ENCODE measurements at places on chromosomes 11 and 22. TPM values are rescaled to one million over a fixed set of nuclear protein-coding genes. Genes with fewer than 3 reads are reported as not detected.

DNA sequence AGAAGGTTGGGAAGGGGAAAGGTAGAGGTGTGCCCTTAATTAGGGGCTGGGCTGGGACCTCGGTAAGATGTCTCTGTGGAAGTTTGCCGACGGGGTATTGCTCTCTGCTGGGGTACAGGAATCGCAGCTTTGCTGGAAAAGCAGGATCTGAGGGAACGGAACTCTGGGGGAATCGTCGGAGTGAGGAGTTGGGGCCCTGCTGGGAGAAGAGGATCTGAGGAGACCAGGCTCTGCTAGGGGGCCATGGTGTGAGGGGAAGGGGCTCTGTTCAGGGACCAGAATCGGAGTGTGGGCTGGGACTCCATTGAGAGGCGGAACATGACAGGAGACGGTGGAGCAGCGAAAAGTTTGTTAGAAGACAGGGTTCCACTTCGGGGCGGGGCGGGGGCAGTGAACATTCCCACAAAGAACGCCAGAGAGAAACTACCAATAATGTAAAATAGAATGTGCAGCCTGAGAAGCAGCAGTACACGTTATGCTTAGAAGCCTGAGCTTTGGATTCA lies 456 bp downstream of the AAMDC start:
- peak; percentile 43 for DNase-seq

GRCh38 chr11:116927163-116927974 lies 89.9 kb upstream of the APOA1 start:
- DNase-seq = no peak

The XKR3 gene
- not detected for total RNA-seq

The PDGFB gene
- total RNA-seq = 16.2 TPM

DNA sequence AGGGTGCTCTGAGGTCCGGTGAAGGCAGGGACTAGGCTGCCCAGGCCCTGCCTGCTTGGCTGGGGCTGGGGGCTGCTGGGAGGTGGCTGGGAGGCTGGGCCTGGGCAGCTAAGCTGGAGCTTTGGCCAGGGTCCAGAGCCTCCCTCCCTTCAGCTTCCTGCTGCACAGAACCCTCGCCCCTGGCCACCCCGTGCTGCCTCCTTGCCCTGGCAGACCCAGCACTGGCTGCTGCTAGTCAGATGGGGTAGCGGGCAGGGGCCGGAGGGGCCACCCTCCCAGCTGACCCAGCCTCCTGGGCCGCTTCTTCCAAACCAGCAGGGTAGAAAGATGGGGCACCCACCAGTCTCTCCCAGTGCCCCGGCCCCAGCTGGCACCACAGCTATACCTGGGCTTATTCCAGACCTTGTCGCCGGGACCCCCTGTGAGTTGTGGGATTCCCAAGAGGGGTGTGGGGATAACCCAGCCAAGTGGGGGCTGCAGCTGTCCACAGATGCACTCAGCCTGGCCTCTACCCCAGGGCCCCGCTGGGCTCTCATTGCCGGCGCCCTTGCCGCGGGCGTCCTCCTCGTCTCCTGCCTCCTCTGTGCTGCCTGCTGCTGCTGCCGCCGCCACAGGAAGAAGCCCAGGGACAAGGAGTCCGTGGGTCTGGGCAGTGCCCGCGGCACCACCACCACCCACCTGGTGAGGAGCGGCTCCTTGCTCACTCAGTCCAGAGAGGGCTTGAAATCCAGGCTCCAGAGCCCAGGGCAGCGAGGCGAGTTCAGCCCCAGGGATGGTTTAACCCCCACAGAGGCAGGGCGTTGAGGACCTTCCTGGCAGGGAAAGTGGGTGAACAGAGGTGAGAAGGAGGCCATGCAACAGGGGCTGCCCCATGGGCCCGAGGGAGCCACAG lies at the start of gene SYT8:
Gene SYT8 (plus strand): TSS at position 212 of the 892 bp plus-strand sequence. CDS start 116 bp downstream, at position 328.
- DNase-seq = peak; percentile 37

GRCh38 chr22:20779818-20780158 lies 5.9 kb downstream of the SERPIND1 start:
- no peak for DNase-seq

Data from Right ventricle myocardium superior (tissue), 1 donor.